T1000 (cell line): ENCODE measurements at places on chromosomes 12 and 14.

GRCh38 chr14:88546621-88547385 is 8.0 kb downstream of the PTPN21 start:
- DNase-seq: no peak

- DNase-seq: no peak
Measured at GRCh38 chr12:93974252-93974651, 174.1 kb upstream of the PLXNC1 start.

GRCh38 chr14:72404998-72405397 is 472.8 kb downstream of the RGS6 start:
- DNase-seq: no peak

DNA sequence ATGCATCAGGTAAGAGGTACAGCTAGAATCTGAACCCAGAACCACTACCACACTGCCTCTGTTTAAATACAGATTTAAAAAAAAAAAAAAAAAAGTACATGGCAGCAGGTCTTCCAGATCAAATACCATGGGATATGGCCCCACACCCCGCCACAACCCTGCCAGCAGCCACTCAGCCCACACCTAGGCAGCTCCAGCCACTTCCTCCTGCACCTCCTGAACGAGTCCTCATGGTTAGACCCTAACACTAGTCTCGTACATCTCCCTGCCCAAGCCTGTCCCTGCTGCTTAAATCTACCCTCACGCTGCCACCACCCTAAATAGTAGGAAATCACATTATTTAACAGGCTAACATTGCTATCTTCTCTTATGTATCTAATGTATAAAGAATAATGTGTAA is 12.6 kb downstream of the SETD3 start:
- no peak for DNase-seq
